ENCODE measurements at places on chromosomes 5 and 9.

- no peak for DNase-seq
These were observed 14.3 kb upstream of the KLF9 start for GRCh38 chr9:70428781-70429180.

- no peak for DNase-seq
These were observed 156.5 kb downstream of the PSAT1 start for GRCh38 chr9:78453450-78453849.

- no peak for DNase-seq
These were observed 2.7 kb downstream of the LEAP2 start for GRCh38 chr5:132876020-132876759.

DNA sequence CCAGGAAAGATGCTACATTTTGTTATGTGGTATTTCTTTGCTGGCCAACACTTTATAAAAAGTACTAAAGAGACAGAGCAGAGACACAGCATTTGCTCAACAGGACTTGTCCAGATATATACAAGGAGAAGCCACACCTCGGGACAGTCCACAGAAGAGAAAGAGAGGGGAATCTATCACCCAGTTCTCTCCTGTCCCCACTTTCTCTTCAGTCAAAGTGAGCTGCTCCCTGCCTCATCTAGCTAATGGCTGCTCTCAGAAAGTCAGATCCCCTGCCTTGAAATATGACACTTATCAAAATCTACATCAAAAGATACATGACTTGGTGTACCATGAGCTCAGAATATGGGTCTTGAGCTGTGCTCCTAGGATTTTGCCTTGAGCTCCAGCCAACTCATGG, 86.7 kb upstream of the SPDL1 start:
- DNase-seq: no peak

GRCh38 chr5:100694100-100694499, 158.9 kb downstream of the FAM174A start:
- DNase-seq: no peak
